HAP-1 (cell line): ENCODE measurements at places on chromosomes 13 and 19.

DNA sequence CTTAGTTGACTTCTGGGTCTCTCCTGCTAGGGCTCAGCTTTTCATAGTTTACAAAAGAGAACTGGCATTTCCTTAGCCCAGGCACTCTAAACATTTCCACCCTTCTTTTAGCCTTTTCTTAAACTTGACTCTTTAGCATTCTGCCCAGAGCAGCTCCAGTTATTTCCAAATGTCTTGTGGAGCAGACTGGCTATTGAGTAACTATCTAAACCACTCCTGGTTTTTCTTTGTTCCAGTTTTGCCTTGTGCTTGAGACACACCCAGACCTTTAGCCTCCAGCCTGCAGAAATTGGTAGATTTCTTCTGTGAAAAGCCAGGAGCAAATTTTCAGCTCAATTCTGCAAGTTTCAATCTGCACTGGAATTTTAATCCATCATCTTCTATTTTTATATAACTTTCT lies 1813.1 kb downstream of the OLFM4 start:
- DNase-seq, result no peak

GRCh38 chr19:4359627-4360000 lies 16.3 kb downstream of the MPND start:
- DNase-seq, result no peak

- DNase-seq, result no peak
These were observed 299.9 kb downstream of the GPC5 start for GRCh38 chr13:91698308-91698707.

DNA sequence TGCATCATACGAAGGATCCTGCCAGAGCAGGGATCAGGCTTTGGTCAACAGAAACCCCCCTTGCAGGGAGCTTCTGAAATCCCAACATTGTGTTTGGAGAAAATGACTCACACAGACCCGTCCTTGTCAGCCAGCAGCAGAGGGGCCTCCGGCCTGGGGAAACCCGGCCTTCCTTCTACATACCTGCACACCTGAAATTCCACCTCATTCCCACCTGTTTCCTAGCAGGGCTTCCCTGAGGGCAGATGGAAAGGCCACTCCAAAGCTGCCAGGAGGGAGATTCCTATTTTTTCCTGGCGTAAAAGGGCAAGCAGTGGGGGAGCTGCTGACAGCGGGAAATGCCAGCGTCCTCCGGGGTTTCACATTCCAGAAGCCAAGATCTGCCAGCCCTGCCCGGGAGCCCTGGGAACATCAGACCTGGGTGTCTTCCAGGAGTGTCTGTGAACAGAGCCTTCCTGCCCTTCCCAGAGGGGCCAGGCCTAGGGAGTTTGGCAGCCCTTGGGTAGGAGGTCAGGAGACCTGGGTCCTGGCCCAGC lies 3.0 kb upstream of the IGFL1 start:
- no peak for DNase-seq

GRCh38 chr19:10135551-10136334 lies 16.0 kb upstream of the EIF3G start:
- no peak for DNase-seq

GRCh38 chr13:94305033-94305432 lies 174.4 kb downstream of the DCT start:
- no peak for DNase-seq

DNA sequence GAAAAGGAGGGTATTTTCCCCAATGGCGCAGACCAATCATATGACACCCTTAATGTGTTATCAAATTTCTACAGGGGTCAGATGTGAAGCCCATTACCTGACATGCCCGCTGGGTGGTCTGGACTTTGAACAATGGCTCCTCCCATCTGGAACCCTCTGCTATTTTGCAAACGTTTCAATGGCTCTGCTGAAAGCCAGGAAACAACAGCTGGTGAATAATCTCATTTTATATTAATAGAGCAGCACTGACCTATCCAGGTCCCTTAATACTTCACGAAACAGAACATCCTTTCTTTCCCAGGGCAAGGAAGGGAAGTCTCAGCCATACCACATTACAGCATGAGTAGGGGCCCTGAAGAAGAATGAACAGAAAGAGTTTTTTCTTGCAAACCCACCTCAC lies 20.3 kb upstream of the KPNA3 start:
- no peak for DNase-seq

- no peak for DNase-seq
These were observed 51.3 kb upstream of the PCDH9 start for GRCh38 chr13:67281466-67281865.

- DNase-seq, result no peak
These were observed 29.0 kb downstream of the RANBP3 start for GRCh38 chr19:5948752-5949564.

- no peak for DNase-seq
These were observed 13.0 kb downstream of the YIPF2 start for GRCh38 chr19:10915130-10916091.

- DNase-seq, result no peak
These were observed 919.8 kb upstream of the SLITRK1 start for GRCh38 chr13:84802073-84802472.

DNA sequence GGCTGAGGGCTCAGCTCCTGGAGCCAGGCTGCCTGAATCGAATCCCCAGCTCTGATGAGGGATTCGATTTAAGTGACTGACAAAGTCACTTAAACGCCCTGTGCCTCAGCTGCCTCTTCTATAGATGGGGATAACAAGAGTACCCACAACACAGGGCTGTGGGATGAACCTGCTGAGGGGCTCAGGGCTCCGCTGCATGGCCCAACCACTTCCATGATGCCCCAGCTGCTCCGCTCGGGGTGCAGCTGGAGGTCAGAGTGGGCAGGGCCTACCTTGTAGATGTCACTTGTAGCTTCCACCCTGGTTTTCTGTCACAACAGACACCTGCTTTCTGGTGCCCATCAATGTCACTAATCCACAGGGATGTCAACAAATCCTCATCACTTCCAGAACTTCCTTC lies 39.2 kb downstream of the STK24 start:
- no peak for DNase-seq

DNA sequence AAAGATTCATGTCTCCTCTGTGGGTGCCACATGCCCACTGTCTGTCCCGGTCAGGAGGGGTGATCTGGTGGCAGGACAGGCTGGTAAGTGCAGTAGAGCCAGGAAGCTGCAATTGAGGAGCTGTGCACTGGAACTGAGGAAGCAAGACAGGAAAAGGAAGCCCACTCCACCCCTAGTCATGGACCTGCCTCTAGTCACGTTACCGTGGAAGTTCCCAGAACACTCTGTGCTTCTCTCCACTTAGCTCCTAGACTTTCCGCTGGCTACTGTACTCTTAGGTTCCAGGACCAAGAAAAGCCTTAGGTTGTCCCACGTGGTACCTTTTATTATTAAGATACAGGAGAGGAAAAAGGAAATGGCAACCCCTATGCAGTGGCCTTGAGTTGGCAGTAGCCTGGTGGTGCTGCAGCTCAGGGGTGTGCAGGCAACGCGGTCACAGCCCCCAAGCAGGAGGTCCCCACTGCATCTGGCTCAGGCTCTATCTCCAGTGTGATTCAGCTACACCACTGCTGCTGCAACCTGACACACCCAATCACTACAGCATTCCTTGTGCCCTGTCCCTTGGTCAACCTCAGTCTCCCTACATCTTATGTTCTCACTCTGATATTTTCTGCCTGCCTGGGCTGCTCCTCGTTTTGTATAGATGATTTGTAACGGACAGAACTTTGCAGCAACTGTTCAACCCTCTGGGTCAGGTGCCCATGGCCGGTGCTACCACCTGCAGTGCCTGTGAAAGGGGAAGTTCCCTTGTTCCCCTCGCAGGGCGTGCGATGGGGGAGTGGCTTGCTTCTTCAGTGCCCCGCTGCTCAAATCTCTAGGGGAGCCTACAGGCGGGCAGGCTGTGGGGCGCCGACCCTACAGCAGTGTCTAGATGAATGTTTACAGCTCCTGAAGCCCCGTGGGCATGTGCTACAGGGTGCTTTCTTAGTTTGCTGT lies 24.4 kb upstream of the GPR12 start:
- no peak for DNase-seq

- DNase-seq, result no peak
These were observed 63.5 kb upstream of the SPATA13 start for GRCh38 chr13:24097064-24097463.

DNA sequence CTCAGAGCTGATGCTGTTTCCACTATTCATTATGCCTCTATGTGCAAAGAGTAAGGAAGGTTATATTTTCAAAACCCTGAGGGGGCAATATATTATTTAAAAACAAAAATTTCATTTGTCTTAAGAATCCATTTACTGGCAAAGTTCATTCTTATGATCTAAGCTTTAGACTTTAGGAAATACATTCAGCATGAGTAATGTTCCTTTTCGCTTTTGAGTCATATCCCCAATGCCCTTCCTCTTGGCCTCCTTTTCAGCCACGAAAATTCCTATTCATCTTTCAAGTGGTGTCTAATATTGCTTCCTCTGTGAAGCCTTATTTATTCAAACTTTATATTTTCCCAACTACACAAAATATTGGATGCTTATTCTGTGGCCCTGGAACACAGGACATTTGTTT lies 1317.0 kb downstream of the PCDH9 start:
- no peak for DNase-seq

- DNase-seq, result no peak
These were observed 38.1 kb downstream of the PSG5 start for GRCh38 chr19:43148233-43148632.

DNA sequence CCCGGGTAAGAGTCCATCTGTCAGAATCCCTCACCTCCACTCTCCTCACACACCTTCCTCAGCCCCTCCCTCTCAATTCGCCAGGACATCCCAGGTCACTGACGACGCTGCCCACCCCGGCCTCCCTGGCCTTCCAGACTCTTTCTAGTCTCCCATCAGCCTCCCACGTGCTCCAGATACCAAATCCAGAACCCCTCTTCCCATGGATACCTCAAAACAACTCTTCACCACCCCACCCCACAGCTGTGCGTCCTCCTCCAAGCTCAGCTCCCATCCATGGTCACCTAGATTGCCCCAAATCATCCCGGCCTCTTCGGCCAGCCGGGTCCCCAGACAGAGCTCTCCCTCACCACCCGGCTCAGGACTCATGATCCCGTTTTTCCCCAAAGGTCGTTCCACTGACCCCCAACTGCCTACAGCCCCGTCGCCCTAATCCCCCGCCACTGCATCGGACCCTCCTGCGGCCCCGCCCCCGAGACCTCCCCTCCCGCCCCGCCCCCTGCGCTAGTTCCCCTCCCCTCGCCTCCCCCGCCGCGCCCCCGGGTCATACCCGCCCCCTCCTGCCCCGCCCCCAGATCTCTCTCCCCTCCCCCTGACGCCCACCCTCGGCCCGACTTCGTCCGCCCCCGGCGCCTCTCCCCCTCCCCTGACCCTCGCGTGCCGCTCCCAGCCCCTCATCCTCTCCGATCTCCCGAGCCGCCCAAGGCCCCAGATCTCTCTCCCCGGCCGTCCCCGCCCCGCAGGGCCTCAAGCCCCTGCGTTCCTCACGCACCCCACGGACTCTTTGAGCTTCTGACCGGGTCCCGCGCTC lies 546 bp downstream of the UBXN6 start:
- peak; percentile 79 for DNase-seq

GRCh38 chr19:18978616-18979015 lies 37.6 kb upstream of the HOMER3 start:
- no peak for DNase-seq

DNA sequence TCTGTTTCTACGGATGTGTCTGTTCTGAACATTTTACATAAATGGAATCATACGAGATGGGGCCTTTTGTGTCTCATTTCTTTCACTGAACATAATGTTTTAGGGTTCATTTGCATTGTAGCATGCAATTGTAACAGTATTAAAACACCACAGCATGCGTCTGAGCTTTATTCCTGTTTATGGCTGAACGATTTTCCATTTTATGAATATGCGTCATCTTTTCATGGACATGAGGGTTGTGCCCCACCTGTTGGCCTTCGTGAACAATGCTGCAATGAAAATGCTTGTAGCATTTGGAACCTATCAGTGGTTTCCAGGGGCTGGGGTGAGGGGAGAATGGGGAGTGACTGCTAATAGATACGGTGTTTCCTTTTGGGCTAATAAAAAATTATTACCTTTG lies 5.1 kb downstream of the OR10H1 start:
- DNase-seq, result no peak

DNA sequence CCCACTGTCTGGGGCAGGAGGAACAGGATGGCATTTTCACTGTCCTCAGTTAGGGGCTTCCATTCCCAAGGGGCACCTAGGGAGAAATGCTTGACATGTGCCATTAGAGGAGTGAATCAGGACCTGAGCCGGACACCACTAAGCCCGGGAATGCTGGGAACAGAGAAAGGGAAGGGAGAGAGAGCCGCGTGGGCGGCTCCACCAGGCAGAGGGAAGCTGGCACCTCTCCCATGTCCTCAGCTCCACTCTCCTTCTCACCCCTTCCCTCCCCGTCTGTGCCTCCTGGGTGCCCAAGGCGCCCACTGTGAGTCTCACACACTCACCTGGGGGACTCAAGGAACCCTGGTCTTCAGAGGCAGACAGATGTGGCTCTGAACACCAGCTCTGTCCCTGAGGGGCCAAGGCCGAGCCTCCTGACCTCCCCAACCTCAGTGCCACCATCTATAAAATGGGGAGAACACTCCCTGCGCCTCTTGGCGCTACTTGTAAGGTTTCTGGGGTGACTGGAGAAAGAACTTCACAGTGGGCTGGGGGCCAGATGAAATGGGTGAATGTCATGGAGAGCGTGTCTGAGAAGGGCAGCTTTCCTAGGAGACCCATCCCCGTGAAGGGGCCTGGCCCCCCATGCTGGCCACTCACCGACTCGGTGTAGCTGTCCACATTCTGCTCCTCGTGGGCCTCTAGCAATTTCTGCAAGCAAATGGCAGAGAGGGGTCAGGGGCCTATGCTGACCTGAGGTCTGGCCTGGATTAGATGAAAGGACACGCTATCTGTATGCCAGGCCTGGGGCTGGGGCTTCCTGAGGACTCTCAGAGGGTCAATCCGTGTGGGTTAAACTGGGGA lies 5.3 kb upstream of the KPTN start:
- DNase-seq, result no peak

DNA sequence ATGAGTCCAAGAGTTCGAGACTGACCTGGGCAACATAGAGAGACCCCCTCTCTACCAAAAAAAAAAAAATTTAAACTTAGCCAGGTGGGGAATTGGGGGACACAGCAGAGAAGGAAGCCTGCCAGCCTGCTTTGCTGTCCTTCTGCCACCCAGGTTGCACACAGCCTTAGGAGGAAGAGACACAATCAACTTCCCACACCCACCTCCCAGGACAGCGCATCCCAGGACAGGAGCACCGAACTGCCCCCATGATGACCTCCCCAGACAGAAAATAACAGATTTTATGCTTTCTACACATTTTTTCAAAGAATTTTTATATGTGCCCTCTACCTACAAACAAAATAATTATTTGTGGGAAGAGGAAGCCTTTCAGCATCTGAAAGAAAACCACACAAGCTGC lies 126.0 kb upstream of the ZNF507 start:
- DNase-seq, result no peak
